Left lung (tissue), 14 donors: ENCODE measurements at places on chromosomes 16 and 17. TPM values are rescaled to one million over a fixed set of nuclear protein-coding genes. Genes with fewer than 3 reads are reported as not detected.

The STX1B gene
- total RNA-seq, result 0.47 TPM

The CEMP1 gene
- total RNA-seq, result 0.45 TPM

The EPX gene
- total RNA-seq, result not detected

The PPP1R1B gene
- total RNA-seq, result 29.7 TPM

The NPTX1 gene
- total RNA-seq, result 0.17 TPM

GRCh38 chr16:88764913-88765349 is 20.1 kb downstream of the PIEZO1 start:
- no peaks in the 10 kb centered on the region for H3K27me3 ChIP-seq
- no peak overlapping the region for H3K4me3 ChIP-seq
- peaks cover 10% of the 10 kb centered on the region for H3K36me3 ChIP-seq
- DNase-seq, result peak; percentile 76
- no peak overlapping the region for H3K27ac ChIP-seq

DNA sequence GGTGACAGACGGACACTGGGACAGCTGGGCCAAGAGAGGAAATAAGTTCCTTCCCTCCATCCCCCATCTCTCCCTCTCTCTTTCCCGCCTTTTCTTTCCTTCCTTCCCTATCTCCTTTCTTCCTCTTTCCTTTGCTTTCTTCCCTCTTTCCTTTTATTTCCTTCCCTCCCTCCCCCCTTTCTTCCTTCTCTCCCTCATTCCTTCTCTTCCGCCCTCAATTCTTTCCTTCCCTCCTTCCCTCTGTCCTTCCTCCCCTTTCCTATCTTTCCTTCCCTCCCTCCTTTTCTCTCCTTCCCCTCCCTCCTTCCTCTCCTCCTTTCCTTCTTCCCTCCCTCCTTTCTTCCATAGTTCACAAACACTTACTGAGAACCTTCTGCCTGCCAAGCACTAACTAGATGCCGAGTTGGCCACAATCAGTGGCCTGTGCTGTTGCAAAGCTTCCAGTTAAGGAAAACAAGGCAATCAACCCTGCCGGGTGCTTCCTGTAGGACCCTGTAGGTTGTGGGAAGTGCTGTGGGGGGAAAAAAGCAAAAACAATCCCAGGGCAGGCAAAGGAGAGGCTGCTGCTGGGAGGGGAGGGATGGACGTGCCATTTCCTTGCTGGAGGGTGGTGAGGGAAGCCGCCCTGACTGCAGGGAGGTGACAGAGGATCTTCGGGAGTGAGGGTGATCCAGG is 31.7 kb downstream of the ABCC6 start:
- H3K4me3 ChIP-seq, result no peak overlapping the region
- H3K36me3 ChIP-seq, result no peaks in the 10 kb centered on the region
- peak; percentile 26 for DNase-seq
- no peaks in the 10 kb centered on the region for H3K4me1 ChIP-seq

DNA sequence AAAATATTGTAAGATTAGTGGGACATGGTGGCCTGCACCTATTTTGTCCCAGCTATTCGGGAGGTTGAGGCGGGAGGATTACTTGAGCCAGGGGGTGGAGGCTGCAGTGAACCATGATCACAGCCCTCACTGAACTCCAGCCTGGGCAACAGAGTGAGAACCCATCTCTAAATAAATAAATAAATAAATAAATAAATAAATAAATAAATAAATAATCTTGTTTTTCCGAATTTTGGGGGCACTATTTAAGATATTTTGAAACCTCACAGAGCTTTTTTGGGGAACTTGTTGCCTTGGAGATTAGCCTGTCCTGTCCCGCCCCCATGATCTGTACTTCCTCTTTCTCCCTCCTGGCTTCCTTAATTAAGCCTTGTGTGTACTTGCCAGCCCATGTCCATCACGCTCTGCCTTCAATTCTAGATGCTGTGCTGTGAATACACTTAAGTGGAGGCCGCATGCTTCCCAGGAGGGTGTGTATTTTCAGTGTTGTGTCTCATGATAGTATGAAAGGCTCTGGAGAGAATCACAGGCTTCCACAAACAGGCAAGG is 4.4 kb downstream of the LGALS9 start:
- peak overlapping the region; percentile 24 for H3K27ac ChIP-seq
- DNase-seq, result no peak
- H3K36me3 ChIP-seq, result no peaks in the 10 kb centered on the region
- H3K4me1 ChIP-seq, result peaks cover 39% of the 10 kb centered on the region
- no peaks in the 10 kb centered on the region for H3K27me3 ChIP-seq

GRCh38 chr16:75024594-75024993 is 25.8 kb downstream of the ZNRF1 start:
- H3K4me1 ChIP-seq, result no peaks in the 10 kb centered on the region
- H3K27me3 ChIP-seq, result no peaks in the 10 kb centered on the region
- H3K36me3 ChIP-seq, result no peaks in the 10 kb centered on the region
- no peak for DNase-seq
- H3K27ac ChIP-seq, result peak overlapping the region; percentile 47
- no peak overlapping the region for H3K4me3 ChIP-seq

DNA sequence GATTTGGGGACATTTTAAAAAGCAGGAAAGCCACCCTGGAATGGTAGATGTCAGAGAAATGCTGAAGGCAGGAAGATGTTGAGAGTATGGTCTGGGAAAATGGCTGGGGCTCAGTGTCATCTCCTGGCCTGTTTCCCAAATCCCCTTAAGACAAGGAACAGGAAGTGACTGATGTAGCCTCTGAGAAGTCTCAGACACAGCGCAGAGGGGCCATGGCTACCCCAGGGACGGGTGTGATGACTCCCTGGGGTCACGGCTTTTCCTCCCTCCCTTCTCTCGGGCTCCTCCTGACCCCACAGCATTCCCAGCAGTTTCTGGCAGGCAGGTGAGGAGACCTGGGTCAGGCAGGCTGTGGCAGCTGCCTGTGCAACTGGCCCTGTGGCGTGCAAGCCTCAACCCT is 45.4 kb downstream of the RAP1GAP2 start:
- H3K27ac ChIP-seq, result no peak overlapping the region
- no peak overlapping the region for H3K4me3 ChIP-seq
- H3K36me3 ChIP-seq, result no peaks in the 10 kb centered on the region
- no peaks in the 10 kb centered on the region for H3K4me1 ChIP-seq
- H3K27me3 ChIP-seq, result peaks cover 35% of the 10 kb centered on the region

GRCh38 chr16:2160915-2161551 is 5.5 kb downstream of the TRAF7 start:
- H3K36me3 ChIP-seq, result no peaks in the 10 kb centered on the region
- peaks cover 50% of the 10 kb centered on the region for H3K4me1 ChIP-seq
- no peak for DNase-seq
- H3K27ac ChIP-seq, result peak overlapping the region; percentile 19
- no peak overlapping the region for H3K4me3 ChIP-seq

- H3K4me1 ChIP-seq, result no peaks in the 10 kb centered on the region
- H3K4me3 ChIP-seq, result no peak overlapping the region
- H3K27ac ChIP-seq, result no peak overlapping the region
- no peak for DNase-seq
Measured at GRCh38 chr16:87527055-87527724, 34.4 kb upstream of the ZCCHC14 start.

- no peaks in the 10 kb centered on the region for H3K36me3 ChIP-seq
- H3K27me3 ChIP-seq, result no peaks in the 10 kb centered on the region
- DNase-seq, result no peak
- no peak overlapping the region for H3K27ac ChIP-seq
Measured at GRCh38 chr17:29885031-29885640, 44.9 kb downstream of the SSH2 start.

- H3K4me1 ChIP-seq, result peaks cover 24% of the 10 kb centered on the region
- peak overlapping the region; percentile 74 for H3K27ac ChIP-seq
- H3K36me3 ChIP-seq, result peaks cover 10% of the 10 kb centered on the region
- H3K4me3 ChIP-seq, result no peak overlapping the region
- H3K27me3 ChIP-seq, result no peaks in the 10 kb centered on the region
Measured at GRCh38 chr17:64073771-64074703, 53.6 kb upstream of the ICAM2 start.

GRCh38 chr16:21703589-21704174 is 39.9 kb downstream of the OTOA start:
- H3K4me1 ChIP-seq, result no peaks in the 10 kb centered on the region
- H3K27ac ChIP-seq, result no peak overlapping the region
- H3K36me3 ChIP-seq, result no peaks in the 10 kb centered on the region
- no peak overlapping the region for H3K4me3 ChIP-seq
- DNase-seq, result no peak

GRCh38 chr17:75719732-75720131 is 1.5 kb upstream of the ITGB4 start:
- no peak for DNase-seq
- H3K4me1 ChIP-seq, result peaks cover 5% of the 10 kb centered on the region
- no peaks in the 10 kb centered on the region for H3K36me3 ChIP-seq
- no peak overlapping the region for H3K27ac ChIP-seq

GRCh38 chr16:74718741-74719610 is 18.3 kb upstream of the MLKL start:
- no peak for DNase-seq
- no peaks in the 10 kb centered on the region for H3K4me1 ChIP-seq
- H3K27ac ChIP-seq, result no peak overlapping the region
- H3K36me3 ChIP-seq, result no peaks in the 10 kb centered on the region

DNA sequence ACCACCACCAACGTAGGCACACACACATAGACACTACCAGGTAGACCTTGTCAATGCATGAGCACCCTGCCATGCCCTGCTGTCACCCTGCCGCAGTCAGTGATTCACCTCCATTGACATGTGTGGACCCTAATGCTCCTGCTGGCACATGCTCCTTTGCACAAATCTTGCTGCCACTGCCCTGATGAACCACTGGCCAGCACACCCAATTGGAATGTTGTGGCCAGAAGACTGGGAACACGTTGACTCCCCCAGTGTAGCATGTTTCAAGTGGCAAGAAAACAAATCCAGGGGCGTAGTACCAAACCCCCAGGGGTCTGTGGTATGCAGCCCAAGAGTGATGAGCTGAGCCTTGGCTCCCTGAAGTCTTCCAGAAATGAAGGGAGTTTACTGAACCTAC is 486.4 kb upstream of the KIF2B start:
- no peak for DNase-seq
- H3K27me3 ChIP-seq, result no peaks in the 10 kb centered on the region
- H3K4me1 ChIP-seq, result no peaks in the 10 kb centered on the region
- H3K4me3 ChIP-seq, result no peak overlapping the region
- H3K36me3 ChIP-seq, result no peaks in the 10 kb centered on the region

DNA sequence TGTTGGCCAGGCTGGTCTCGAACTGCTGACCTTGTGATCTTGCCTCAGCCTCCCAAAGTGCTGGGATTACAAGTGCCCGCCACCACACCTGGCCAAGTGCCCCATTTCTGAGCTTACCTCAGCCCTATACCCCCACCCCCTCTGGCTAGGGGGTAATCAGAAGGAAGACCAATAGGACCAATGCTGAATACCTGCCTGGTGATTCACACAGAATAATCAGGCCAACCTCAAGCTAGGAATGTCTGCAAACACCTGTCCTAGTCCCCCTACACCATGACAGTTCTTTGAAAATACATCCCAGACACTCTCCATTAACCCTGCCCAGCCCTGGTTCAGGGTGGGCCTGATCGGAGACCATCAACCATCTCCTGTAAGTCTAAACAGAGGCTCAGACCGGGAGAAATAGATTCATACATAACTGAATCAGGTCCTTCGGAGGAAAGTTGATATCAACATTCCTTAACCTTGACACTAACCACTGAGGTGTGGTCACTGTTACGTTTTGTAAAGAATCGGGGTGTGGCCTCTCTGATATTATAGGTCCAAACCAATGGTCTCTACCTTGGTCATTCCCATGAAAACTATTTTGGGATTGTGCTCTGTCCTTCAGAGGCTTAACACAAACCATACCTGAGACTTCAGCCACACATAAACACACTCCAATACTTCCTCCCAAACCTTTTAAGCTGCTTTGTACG is 130.8 kb downstream of the GAS7 start:
- no peak for DNase-seq
- H3K27ac ChIP-seq, result no peak overlapping the region
- H3K27me3 ChIP-seq, result peaks cover 12% of the 10 kb centered on the region

DNA sequence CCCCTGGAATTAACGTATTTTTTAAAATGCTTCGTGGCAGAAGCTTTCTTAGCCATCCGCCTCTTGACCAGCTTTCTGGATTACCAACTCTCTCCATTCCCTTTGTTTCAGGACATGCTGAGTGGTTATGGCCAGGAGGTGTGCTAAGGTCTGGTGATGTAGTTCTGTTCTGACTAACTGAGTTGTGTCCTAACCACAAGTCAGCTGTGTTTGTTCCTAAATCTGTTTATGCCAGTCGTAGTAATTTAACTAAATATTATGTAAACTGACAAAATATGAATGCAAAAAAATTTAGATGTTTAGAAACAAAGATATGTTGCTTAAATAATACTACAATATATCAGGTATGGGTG is 61.6 kb downstream of the MRTFB start:
- no peaks in the 10 kb centered on the region for H3K27me3 ChIP-seq
- DNase-seq, result no peak
- no peaks in the 10 kb centered on the region for H3K4me1 ChIP-seq
- H3K27ac ChIP-seq, result no peak overlapping the region

GRCh38 chr16:8905168-8905762 is 23.1 kb downstream of the LITAFD start:
- DNase-seq, result no peak
- no peaks in the 10 kb centered on the region for H3K27me3 ChIP-seq
- H3K4me1 ChIP-seq, result no peaks in the 10 kb centered on the region
- peaks cover 10% of the 10 kb centered on the region for H3K36me3 ChIP-seq
- H3K4me3 ChIP-seq, result no peak overlapping the region

DNA sequence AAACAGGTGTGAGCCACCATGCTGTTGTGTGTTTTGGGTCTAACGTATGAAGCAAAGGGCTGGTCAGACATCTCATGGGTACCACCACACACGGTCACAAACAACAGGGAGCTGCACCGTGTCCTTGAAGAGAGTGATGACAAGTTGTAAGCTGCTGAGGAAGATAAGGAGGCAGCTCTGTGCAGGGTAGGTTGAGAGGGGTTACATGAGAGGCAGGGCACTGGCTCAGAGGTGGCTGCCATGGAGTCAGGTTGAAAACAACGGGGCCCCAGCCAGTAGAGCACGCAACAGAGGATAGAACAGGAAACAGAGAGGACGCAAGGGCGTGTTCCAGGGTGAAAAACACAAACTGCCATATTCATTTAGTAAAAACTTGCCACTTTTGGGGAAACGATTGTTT is 52.2 kb downstream of the TRARG1 start:
- H3K27me3 ChIP-seq, result no peaks in the 10 kb centered on the region
- H3K27ac ChIP-seq, result no peak overlapping the region
- H3K4me1 ChIP-seq, result no peaks in the 10 kb centered on the region
- H3K36me3 ChIP-seq, result no peaks in the 10 kb centered on the region

- peaks cover 8% of the 10 kb centered on the region for H3K27me3 ChIP-seq
- no peaks in the 10 kb centered on the region for H3K36me3 ChIP-seq
- DNase-seq, result no peak
- no peaks in the 10 kb centered on the region for H3K4me1 ChIP-seq
- H3K4me3 ChIP-seq, result no peak overlapping the region
Measured at GRCh38 chr17:21085707-21086106, 41.1 kb upstream of the DHRS7B start.

GRCh38 chr16:86297391-86297790 is 212.9 kb upstream of the FOXF1 start:
- no peaks in the 10 kb centered on the region for H3K36me3 ChIP-seq
- DNase-seq, result peak; percentile 18
- peaks cover 8% of the 10 kb centered on the region for H3K27me3 ChIP-seq

- DNase-seq, result no peak
- no peak overlapping the region for H3K27ac ChIP-seq
- H3K27me3 ChIP-seq, result no peaks in the 10 kb centered on the region
- H3K36me3 ChIP-seq, result no peaks in the 10 kb centered on the region
- H3K4me1 ChIP-seq, result no peaks in the 10 kb centered on the region
- H3K4me3 ChIP-seq, result no peak overlapping the region
Measured at GRCh38 chr17:9427465-9428315, 147.9 kb downstream of the STX8 start.
